ENCODE measurements at places on chromosomes 6 and 20.

DNA sequence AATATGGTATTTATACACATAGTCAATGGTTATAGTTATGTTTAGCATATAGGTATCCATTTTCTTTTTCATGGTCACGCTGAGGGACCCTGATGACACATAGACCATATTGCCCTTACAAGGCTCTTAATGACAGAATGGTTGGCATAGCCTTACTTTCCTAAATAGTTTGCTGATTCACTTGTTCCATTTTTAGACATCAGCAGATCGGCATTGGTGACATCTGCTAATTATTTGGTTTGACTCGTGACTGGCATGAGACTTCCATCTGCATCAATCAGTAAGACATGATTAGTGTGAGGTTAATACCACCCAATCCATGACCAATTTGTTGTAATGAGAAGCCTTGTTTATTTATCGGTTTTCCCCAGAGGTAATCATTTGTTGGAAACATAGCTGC, 309.7 kb downstream of the ALDH8A1 start:
- no peak for DNase-seq

DNA sequence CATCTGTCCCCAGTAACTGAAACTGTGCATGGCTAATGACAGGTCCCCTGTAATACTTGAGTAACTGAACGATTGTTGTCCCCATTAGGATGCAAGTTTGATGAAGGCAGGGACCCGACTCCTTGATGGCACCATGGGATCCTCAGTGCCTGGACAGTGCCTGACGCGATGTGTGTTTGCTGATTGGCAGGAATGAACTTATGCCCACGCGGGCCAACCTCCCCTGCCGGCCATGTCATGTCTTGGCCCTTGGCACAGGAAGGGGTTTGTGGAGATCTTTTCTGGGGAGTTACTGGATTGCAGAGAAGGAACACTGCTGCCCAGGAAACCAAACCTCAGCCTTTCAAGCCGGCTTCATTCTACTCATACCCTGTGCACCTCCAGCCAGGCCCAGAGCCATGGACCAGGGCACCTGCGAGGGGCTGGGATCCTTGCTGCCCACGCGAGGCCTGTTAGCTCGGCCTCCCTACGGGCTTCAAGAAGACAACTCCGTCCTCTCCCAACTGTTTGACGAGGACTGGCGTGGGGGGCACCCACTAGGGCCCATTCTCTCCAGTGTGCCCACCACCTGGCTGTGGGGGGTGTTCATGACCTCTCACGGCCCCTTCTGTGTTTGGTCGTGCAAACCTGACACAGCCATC, 147.8 kb downstream of the ZMYND8 start:
- DNase-seq = no peak

DNA sequence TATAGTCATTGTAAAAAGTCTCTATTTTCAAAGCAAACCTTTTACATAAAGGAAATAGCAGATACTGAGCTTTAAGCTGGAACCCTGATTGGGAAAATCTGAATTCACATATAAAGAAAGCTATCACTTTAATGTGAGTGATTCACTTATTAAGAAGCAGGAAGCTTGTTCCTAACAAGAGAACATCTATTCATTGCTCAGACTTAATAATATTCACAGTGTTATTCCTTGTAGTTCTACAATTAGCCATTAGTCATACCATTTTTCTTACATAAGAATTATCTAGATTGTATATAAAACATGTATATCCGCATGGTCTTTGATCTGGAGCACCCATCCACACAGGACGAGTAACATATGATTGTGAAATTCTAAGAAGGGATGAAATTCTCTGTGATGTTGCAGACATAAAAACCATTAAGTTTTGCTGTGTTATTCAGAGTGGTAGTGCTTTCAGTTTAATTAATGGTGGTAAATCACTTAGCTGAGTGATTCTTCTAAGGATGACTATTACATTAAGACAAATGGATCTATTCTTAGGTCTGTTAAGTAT, 71.1 kb upstream of the FOXQ1 start:
- no peak for DNase-seq

- DNase-seq = no peak
These were observed 18.4 kb upstream of the PARD6B start for GRCh38 chr20:50712771-50713656.

- no peak for DNase-seq
These were observed 176.0 kb downstream of the MAFB start for GRCh38 chr20:40512994-40513393.

DNA sequence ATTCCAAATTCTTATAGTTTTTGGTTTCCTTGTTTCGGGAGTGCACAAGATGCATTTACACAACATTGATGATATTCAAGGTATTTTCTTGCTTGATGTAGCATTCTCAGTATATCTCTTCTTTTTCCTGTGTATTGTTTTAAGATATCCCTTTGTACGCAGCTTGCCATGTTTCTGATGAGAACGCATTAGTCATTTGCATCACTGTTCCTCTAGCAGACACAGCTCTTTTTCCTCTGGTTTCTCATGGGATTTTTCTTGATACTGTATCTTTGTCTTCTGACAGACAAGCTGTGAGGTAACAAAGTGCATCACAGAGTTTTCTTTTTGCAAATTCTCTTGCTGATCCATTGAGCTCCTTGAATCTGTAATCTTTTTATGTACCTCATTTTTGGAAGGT, 146.4 kb downstream of the SLC22A3 start:
- no peak for DNase-seq

DNA sequence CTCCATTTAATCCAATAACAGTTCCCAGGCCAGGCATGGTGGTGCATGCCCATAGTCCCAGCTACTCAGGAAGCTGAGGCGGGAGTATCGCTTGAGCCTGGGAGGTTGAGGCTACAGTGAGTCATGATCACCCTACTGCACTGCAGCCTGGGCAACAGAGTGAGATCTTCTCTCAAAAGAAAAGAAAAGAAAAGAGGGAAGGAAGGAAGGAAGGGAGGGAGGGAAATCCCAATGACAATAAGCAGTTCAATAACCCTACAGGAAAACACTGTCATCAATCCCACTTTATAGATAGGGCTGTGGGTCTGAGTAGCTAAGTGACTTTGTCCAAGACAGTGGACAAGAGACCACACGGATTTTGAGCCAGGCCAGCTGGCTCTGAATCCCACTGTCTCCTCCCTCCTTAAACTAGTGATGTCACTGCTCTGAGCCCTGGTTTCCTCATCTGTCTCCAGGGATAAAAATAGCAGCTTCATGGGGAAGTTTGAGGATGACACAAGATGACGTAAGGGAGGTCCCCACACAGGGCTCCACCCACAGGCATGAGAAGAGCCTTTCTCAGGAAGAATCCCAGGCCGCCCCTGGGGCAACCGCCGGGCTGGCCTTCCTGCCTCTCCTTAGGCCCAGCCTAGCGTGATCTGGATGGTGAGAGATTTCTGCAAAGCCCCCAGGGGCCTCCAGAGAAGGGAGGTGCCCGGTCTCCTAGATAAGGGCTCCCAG, 7.2 kb upstream of the TRIB3 start:
- DNase-seq = no peak

- no peak for DNase-seq
These were observed 25.5 kb downstream of the CLIC5 start for GRCh38 chr6:45990162-45990561.

- DNase-seq = no peak
These were observed 72.8 kb upstream of the CEP85L start for GRCh38 chr6:118724211-118724610.

DNA sequence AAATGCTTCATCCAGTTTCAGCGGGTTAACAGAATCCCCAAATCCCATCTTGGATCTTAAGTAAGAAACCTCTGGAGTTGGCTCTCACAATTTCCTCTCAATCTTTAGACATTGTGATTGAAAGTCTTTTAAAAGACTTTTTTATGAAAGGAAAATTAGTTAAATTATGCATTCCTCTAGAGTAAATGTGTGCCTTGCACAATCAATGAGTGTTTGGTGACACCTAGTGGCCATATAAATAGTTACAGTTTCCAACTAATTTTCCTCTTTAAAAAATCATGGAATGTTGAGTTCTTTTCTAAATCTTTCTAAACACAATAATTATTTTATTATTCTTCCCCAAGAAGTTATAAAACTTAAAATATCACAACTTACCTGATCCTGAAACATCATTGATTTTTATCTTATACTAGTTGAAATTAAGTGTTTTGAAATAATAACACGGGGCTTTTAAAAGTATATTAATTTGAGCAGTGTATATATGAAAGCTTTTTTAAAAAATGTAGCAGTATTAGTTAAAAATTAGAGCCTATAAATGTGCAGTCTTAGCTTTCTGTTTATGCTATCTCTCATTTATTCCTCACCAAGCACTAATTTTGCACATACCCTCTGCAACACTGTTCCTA, 66.4 kb downstream of the PKHD1 start:
- peak; percentile 18 for DNase-seq

- peak; percentile 63 for DNase-seq
These were observed 9.5 kb upstream of the HLA-DOA start for GRCh38 chr6:33018904-33019303.

GRCh38 chr20:17533396-17533795, 2.2 kb upstream of the BFSP1 start:
- peak; percentile 34 for DNase-seq

DNA sequence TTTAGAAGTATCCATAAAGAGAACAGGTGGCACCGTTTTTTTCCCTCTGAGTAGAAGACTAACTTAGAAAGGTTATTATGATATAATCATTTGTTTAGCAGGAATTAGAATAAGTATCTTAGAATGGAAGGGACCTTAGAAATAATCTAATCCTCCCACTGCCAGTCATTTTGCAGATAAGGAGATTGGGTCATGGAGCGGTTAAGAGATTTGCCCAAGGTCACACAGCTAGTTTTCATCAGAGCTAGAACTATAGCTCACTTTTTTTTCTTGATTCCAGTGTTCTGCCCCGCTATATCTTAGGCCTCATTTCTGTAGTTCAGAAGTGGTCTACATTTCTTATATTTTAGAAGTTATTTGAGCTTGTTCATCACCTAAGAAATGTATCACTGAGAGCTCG, 139.6 kb downstream of the PRL start:
- no peak for DNase-seq

GRCh38 chr6:117501722-117502121, 19.2 kb downstream of the DCBLD1 start:
- DNase-seq = no peak

- no peak for DNase-seq
These were observed 294.1 kb downstream of the NRN1 start for GRCh38 chr6:5712349-5713215.

DNA sequence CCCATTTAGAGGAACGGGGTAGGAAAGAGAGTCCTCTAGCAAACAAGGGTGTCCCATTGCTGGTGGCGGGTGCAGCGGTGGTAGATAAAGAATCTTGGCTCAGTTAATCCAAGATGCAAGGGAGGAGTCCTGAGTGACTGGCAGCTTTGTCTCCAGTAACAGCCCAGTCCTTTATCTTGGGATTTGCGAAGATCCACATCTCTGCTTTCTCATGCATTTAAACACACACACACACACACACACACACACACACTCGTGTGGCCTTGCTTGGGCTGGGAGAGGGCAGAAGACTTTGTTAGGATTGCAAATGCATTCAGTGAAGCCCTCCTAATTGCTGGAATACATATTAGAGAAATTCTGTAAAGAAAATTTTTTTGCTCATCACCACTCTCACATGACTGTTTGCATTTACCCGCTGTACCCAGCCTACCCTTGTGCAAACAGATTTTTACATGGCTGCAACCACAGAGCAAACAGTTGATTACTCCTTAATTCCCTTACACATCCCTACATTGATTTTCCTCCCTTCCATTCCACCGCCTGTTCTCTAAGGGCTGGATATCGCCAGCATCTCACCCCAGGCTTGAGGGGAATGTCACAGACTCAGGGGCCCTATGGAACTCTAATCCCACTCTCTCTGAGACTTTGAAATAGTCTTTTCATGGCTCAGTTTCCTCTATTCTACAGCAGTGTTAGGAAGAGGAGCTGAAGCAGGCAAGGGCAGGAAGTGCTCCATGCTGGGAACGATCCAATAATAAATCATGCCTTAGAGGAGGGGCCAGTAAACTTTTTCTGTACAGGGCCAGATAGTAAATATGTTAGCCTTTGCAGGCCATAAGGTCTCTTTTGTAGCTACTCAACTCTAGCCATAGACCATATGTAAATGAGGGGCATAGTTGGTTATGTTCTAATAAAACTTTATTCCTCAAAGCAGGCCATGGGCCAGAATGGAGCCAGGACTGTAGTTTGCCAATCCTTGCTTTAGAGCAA, 3.5 kb downstream of the C6orf132 start:
- DNase-seq = no peak

- DNase-seq = no peak
These were observed 7.4 kb upstream of the IGF2R start for GRCh38 chr6:159961528-159961927.

GRCh38 chr20:1060985-1061384, 57.4 kb upstream of the PSMF1 start:
- no peak for DNase-seq

- no peak for DNase-seq
These were observed 57.2 kb upstream of the TGM3 start for GRCh38 chr20:2238601-2239000.

- DNase-seq = no peak
These were observed 35.9 kb upstream of the TOX2 start for GRCh38 chr20:43878776-43879175.

GRCh38 chr6:124963416-124963785, 1.2 kb downstream of the RNF217 start:
- DNase-seq = no peak

- no peak for DNase-seq
These were observed 35.0 kb upstream of the TRAM2 start for GRCh38 chr6:52611833-52612232.

GRCh38 chr6:163526346-163526745, 111.8 kb downstream of the QKI start:
- DNase-seq = no peak

GRCh38 chr6:165974817-165975216, 192.8 kb downstream of the TBXT start:
- DNase-seq = no peak

- no peak for DNase-seq
These were observed 48.2 kb upstream of the GMPR start for GRCh38 chr6:16190214-16190613.

- peak; percentile 64 for DNase-seq
These were observed 5.6 kb downstream of the BRD2 start for GRCh38 chr6:32974016-32974333.

DNA sequence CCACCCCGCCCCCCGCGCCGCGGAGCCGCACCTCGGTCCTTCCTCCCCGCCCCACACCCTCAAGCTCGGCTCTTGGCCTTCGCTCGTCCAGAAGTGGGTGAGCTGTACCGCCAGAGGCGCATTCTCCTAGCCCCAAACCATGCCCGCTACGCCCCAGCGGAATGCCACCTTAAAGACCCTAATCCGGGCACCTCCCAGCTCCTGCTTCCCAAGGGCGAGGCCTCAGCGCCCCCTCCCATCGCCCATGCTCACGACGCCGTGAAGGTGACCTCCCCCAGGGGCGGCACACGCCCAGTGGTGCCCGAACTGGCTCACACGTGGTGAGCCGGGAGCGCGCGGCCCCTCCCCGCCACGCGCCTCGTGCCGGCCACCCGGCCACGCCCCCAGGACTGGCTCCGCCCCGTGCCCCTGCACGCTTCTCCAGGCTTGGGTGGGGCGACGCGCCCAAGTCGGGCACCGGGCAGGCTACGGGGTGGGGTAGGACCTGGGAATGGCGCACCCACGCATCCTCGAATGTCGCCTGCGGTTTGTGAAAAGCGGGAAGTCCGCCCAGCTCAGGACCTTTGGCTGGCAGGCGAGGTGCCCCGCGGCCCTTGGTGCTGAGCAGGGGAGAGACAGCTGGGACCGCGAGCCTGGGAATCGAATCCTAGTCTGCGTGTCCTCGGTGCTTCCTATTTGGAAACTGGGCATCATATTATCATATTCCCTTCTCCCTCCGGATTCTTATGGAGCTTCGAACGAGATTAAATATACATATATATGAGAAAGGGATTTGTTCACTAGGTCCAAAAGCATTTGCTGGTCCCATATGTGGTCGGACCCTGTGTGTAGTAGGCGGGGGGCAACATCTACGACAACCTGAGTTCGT, 941 bp upstream of the SOX12 start:
- peak; percentile 97 for DNase-seq

All from RPMI8226 (cell line).